NCI-H2081 treated with DMSO at 0.1 percent for 48 hours (cell line): ENCODE measurements at places on chromosomes 12 and 14.

DNA sequence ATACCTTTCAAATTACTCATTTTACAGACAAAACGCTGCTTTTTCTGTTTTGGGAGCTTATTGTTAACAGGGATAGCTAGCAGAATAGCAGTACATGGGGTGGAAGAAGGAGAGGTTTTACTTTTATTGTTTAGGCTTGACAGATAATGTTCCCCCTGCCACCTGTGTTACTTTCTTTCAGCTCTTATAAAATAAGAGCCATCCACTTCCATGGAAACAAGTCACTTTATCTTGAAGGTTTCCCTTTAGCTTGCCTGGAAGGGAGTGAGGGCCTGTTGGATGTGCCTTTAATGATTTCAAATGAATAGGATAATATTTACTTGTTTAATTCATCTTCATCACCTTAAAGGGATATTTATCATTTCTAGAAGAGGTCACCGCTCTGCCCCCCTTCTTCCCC, 23.3 kb downstream of the GPATCH2L start:
- DNase-seq, result no peak

DNA sequence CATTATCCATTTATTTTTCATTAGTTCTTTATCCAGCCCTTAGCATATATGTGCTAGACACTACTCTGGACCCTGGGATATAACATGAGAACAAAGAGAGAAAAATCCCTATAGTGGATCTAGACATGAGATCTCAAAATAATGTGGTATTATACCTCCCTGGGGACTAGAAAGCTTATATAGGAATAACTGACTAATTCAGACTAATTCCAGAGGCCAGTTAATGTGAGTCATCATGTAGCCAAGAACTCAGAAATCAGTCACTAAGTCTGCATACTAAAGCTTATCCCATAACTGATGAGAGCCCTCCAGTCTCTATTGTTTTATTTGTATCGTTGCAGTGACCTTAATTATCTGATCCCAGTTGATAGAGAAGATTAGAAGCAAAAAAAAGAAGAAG, 267.1 kb upstream of the RGS6 start:
- no peak for DNase-seq

- DNase-seq, result no peak
Observed at GRCh38 chr14:96931751-96932150, 134.6 kb downstream of the VRK1 start.

DNA sequence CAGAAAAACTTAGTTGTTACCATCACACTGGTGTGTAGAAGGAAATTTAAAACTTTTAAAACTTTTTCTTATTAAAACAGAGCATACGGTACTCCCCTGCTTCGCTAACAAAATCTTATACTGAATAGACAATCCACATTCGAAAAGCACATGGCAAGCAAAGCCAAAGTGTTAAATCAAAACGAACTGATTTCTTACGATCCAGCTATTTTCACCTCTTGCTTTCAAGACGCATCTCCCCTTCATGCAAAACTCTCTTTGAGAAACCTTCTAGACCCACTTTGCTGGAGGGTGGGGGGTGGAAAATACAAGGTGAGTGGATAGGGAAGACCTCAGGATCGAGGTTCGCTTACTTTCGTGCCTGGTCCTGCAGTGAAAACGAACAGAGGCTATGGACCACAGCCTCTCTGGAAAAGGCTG, 328 bp downstream of the INTS13 start:
- DNase-seq, result no peak

- no peak for DNase-seq
Observed at GRCh38 chr14:57659052-57659451, 165.4 kb upstream of the CCDC198 start.

DNA sequence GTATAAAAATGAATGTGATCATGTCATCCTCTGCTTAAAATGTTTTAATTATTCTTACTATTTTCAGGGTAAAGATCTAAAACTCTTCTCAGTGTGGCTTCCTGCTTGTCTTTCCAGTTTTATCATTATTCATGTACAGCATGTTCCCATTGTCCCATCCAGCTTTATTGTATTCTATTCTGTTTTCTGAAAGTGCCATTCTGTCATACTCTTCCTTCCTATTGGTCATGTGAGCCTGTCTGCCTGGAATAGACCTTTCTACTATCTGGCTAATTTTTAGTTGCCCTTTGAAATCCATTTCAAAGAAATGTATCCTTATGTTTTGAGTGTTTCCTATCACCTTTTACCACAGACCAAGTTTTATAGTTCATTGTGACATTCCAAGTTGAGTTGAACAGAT, 34.9 kb downstream of the PALS1 start:
- no peak for DNase-seq
